Adipocyte (in vitro differentiated cells): ENCODE measurements at places on chromosomes 13 and 19.

DNA sequence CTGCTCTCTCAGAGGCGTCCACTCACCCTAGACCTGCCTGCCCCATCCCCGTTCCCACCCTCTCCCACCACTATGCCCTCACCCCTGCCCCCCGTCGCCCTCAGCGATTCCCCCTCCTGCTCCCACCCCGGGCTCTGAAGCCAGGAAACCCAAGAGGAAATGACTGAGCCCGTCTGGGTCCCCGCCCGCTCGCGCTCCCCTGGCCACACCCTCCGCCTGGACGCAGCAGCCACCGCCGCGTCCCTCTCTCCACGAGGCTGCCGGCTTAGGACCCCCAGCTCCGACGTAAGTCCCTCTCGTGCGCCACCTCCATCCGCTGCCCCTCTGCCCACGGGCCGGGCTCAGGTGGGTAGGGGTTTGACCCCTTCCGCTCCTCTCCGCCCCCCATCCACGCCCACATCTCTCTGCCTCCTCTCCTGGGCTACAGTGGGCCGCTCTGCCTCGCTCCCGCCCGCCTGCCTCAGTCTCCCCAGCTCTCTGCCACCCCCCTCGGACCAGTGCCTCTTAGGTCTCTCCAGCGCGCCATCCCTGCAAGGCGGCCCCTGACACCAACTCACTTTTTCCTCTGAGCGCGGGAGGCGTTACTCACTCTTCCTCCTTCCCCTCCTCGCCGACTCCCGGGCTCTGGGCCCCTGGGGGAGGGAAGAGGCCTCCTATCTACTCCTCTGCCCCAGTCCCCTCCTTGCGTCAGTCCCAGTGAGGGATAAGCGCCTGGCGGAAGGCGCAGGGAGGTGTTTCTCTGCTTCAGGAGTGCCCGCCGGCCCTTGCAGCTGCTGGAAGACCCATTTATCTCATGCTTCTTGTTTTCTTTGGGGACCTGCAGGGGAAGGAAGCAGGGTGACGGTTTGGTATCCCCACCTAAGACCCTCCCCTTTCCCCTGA, at the start of gene FXYD5:
FXYD5 (plus strand) TSS at position 211 of the 882 bp plus-strand sequence. CDS start 816 bp downstream, outside the sequence.
- DNase-seq = peak; percentile 89

GRCh38 chr13:49954674-49955455, 18.7 kb upstream of the SPRYD7 start:
- DNase-seq = peak; percentile 7

GRCh38 chr13:34435338-34435737, 506.7 kb upstream of the NBEA start:
- peak; percentile 46 for DNase-seq

DNA sequence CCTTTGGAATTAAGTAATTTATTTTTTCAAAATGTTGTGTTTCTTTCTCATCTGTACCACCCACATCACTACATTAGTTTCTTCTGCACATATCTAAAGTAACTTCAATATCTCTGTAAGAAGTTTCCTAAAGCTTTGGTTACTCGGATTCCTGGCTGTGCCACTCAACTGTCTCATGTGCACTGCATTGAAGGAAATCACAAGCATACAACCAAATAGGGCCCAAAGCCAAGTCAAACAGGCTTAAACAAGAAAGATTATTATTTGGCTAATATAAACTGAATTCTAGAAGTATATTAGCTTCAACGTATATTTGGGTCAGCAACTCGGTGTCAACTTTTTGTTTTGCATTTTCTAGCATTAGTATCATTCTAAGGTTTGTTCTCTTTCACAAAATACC, 1647.6 kb upstream of the SPRY2 start:
- no peak for DNase-seq

DNA sequence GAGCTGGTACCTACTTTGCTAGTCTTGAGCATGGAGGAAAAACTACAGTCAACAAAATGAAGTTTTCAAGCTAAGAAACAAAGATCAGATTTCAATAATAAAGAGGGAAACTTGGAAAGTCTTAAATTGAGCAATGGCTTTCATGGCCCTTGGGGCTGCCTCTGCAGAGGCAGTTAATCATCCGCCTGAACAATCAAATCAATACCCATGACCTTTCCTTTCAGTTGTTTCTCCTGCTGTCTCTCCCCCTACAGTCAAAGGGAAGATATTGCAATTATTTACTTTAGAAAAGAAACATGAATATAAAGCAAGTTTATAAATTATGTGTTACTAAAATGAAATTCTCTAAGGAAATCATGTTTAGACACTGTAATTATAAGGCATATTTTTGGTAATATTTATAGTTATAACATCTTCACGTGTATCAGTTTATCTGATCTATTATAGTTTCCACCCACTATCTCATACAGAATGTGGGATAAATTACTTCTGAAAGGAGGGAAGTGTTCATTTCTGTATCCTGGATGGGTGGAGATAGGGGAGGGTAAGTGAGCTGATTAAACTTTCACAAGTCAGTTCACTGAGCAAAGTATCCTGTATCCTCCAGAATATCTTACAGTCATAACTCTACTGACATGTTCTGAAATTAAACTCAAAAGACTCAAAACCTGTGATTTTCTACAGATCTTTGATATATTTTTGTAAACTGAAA, 72.4 kb upstream of the TSC22D1 start:
- DNase-seq = peak; percentile 48

- peak; percentile 67 for DNase-seq
These were observed 166.6 kb downstream of the RAP2A start for GRCh38 chr13:97600458-97601075.

DNA sequence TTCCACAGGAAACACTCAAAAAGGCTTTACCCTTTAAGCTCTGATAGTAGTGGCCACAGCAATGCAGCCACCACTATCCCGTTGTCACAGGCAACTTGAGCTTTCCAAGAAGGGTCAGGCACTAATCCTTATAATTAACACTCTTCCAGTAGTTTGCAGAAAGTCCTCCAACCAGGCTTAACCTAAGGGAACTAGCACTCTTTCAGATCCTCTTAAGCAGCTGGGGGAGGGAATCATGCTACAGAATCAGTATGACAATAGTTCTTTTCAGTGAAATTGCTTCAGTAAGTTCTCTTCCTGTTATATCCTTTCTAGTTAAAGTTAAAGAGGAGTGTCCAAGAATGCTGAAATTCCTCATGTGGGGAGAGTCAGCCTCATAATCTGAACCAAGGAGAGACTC, 82.2 kb downstream of the TNFSF11 start:
- DNase-seq = peak; percentile 28

GRCh38 chr13:32432856-32433255, 4.9 kb upstream of the N4BP2L1 start:
- no peak for DNase-seq

DNA sequence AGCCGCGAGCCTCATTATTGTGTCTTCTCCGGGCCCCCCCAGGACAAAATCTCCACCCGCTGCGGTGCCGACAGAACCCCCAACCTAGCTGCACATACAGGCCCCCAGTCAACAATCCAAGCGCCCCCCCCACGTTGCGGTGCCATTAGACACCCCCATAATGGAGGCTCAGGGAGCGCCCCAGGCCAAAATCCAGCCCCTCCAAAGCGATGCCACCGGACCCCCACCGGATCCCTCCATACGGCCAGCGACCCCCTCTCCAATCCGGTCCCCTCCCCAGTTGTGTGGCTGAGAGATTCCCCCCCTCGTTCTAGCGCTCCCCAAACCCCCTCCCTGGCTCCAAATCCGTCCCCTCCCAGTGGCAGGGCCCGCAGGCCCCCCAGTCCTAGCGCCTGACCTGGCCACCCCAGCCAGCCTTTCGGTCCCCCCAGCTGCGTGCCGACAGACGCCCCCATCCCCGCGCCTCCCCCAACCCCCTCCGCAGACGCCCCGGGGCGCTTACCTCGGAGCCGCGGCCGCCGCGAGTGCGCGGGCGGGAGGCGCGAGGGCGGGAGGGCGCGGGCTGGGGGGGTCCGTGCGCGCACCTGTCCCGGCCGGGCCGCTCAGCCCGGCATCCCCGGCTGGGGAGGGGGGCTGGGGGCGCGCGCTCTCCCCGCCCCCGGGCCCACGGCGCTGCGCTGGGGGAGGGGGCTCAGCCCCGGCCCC, 21.6 kb upstream of the SEMA6B start:
- DNase-seq = peak; percentile 33
